ENCODE measurements at places on chromosomes 12 and 14. TPM values are rescaled to one million over a fixed set of nuclear protein-coding genes. Genes with fewer than 3 reads are reported as not detected.

ANKLE2 gene
- 61.2 TPM for total RNA-seq

CCDC177 gene
- not detected for total RNA-seq

RHOJ gene
- 0.21 TPM for total RNA-seq

GPR162 gene
- total RNA-seq: 0.21 TPM

KRT75 gene
- 2.6 TPM for total RNA-seq

NKX2-1 gene
- total RNA-seq: 9.1 TPM

CCDC38 gene
- not detected for total RNA-seq

PTPN11 gene
- 57.5 TPM for total RNA-seq

LRRC9 gene
- total RNA-seq: not detected

TAS2R9 gene
- total RNA-seq: not detected

LMNTD1 gene
- total RNA-seq: not detected

OR6C68 gene
- not detected for total RNA-seq

LIN52 gene
- 4.3 TPM for total RNA-seq

TM7SF3 gene
- total RNA-seq: 146 TPM

CLEC4C gene
- total RNA-seq: not detected

KRT6B gene
- total RNA-seq: 1,655 TPM

SPIC gene
- total RNA-seq: not detected

PMCH gene
- total RNA-seq: not detected

SERPINA1 gene
- 1.3 TPM for total RNA-seq

IPO8 gene
- 16.9 TPM for total RNA-seq

EFS gene
- 23.2 TPM for total RNA-seq

GLIPR1L1 gene
- not detected for total RNA-seq

MEG3 gene
- 41.2 TPM for total RNA-seq

SLC38A4 gene
- 0.63 TPM for total RNA-seq

MYF5 gene
- total RNA-seq: not detected

LBHD2 gene
- total RNA-seq: not detected

FOXN4 gene
- total RNA-seq: not detected

ORMDL2 gene
- 39.4 TPM for total RNA-seq

SLC17A8 gene
- total RNA-seq: not detected

LRTM2 gene
- not detected for total RNA-seq

ITFG2 gene
- total RNA-seq: 11.9 TPM

SAMD15 gene
- total RNA-seq: 0.35 TPM

ANAPC5 gene
- 106 TPM for total RNA-seq

SLC25A21 gene
- 3.8 TPM for total RNA-seq

ART4 gene
- total RNA-seq: not detected

CLEC7A gene
- total RNA-seq: 0.14 TPM

PDE3A gene
- 0.14 TPM for total RNA-seq

EIF2S3B gene
- 0.42 TPM for total RNA-seq

C12orf54 gene
- total RNA-seq: 2.6 TPM
